ENCODE measurements at places on chromosomes 16 and 17.

DNA sequence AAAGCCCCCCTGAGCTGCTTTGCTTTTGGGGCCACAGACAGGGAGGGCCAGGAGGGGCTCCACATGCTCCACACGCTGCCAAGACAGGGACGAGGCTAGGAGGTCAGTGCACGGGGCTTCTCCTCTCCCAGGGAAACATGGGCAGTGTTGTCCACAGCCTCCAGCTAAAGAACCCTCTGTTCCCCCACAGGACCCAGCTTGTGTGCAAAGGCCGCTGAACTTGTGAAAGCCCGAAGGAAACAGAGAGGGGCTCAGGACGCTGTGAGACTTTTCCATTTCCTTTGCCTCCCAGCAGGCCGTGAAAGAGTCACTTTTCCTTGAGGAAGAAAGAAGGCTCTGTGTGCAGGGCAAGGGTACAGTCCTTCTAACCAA lies 9.7 kb downstream of the CDRT4 start:
- DNase-seq: no peak

DNA sequence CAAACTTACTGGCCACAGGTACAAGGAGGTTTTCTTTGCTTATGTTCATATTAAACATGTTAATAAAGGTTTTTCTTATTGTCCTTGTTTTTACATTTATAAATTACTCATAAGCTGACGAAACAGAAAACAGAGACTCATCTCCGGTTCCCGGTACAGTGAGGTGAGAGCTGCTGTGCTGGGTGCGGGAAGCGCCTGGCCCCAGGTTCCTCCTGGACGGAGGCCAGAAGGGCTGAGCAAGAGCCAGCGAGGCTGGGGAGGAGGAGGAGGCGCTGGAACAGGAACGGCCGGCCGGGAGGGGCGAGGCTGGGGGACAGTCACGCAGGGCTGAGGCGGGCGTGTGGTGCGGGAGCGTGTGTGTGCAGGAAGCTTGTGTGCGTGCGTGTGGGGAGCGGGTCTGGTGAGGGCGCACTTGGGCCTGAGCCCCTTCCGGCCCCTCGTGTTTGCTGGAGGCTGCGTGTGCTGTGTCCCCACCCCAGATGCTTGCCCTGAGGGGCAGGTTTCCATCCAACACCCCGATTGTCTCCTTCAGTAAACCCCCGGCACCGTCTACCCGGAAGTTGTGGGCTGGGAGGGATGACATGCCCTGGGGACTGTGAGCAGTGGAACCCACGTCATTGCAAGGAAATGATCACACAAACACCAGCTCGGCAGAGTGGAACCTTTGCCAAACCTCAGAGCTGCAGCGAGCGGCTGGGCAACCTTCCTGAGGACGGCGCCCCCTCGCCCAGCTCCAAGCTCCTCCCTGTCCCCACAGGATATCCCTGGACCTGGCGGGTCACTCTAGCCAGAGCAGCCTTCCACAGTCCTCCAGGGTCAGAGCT lies 19.5 kb downstream of the CD7 start:
- peak; percentile 69 for DNase-seq

GRCh38 chr16:66212428-66212827 lies 154.1 kb upstream of the CDH5 start:
- no peak for DNase-seq

DNA sequence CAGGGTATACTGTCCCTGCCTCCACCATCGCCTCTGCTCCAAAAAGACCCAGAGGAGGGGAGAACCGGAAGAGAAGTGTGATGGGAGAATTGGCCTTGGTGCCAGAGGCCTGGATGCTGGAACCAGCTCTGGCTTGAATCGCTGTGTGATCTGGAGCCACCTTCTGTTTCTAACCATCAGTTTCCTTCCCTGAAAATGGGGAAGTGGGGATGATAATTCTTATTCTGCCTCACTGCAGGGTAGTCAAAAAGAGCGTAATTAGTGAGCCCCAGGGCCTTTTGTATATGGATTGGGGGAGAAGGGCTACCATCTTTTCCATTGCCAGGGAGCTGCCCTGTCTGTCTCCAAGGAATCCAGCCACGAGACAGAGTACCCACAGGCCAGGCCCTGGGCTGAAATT lies 52.2 kb downstream of the CCT6B start:
- DNase-seq: no peak

- no peak for DNase-seq
Observed at GRCh38 chr17:28907709-28908475, 5.0 kb upstream of the DHRS13 start.

DNA sequence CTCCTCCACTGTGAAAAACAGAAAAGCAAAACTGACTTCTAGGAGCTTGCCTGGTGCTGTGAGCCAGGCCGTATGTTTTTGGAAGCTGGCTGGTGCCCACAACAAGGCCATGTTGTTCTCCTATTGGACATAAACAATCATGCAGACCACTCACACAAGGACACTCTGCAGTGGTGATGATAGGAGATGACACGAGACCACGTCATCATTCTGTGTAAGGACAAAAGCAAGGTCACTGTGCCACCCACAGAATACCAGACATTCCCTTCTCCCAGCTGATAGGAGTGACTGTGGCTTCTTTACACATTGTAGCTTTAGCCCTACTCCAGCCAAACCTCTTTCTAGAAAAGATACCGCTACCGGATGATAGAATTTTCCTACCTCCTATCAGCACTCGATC lies 47.7 kb upstream of the LCMT1 start:
- no peak for DNase-seq

GRCh38 chr16:83470416-83470815 lies 337.4 kb upstream of the HSBP1 start:
- no peak for DNase-seq

DNA sequence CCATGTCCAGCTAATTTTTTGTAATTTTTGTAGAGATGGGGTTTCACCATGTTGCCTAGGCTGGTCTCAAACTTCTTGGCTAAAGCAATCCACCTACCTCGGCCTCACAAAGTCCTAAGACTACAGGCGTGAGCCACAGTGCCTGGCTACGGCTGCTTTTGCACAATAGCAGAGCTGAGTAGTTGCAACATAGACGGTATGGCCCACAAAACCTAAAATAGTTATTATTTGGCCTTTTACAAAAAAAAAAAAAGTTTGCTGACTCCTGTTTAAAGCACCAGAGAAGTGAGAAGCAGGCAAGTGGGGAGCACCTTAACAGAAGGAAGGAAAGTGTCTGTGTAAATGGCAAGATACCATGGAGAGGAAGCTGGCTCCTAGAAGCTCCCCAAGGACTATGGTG lies 5.3 kb upstream of the HSF5 start:
- no peak for DNase-seq

DNA sequence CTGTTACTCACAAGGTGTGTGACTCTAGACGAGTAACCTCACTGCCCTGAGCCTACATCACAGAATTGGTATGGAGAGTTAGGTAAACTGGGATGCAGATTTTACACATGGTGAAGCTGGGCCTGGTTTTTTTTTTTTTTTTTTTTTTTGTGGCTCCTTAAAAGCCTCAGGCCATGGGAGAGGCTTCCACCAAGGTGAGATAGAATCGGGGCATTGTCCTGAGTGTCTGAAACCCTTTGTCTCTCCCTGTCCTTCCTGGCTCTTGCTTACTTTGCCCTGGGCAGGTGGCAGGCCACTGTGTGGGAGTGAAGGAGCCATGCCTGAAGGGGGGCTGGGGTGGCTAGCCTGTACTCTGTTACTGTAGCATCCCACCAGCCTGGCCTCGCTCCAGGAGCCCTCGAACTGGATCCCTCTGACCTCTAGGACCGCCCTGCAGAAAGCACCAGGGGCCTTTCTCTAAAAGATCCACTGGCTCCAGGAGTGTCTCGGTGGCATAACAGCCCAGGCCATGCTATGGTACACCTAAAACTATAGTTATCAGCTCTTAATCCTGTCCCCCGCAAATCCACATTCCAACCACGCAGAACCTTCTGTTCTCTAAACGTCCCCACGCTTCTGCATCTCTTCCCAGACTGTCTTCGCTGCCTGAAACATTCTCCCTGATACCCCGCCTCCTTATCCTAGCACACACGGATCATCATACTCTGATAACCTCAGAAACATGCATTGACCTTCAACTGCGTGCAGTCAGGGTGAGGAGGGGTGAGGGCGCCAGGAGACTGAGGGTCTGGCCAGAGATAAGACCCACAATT lies 1.7 kb upstream of the SLC13A2 start:
- DNase-seq: no peak

Data from activated gamma-delta T cell (primary cell).